NCI-H2171 treated with DMSO at 0.1 percent for 48 hours (cell line): ENCODE measurements at places on chromosomes 12 and 14.

GRCh38 chr14:72401101-72401625 lies 468.9 kb downstream of the RGS6 start:
- DNase-seq: no peak

DNA sequence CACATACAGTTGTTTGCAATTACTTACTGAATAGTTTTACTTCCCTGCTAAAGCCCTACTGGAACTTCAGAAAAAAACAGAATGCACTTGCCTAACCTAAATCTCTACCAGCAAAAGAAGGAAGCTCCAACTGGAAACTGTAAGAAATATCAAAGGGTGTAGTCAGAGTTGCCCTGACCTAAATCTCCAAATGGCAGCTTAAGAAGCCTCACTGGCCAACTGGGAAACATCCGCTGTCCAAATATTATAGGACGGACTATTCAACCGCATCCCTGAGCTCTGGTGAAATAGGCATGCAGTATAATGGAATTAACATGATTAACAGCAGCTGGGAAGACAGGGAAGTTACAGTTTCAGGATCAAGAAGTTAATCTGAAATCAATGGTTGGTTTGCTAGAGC lies 24.3 kb downstream of the ANAPC7 start:
- DNase-seq: no peak

- DNase-seq: no peak
These were observed 116.9 kb downstream of the DUSP6 start for GRCh38 chr12:89235189-89235993.

DNA sequence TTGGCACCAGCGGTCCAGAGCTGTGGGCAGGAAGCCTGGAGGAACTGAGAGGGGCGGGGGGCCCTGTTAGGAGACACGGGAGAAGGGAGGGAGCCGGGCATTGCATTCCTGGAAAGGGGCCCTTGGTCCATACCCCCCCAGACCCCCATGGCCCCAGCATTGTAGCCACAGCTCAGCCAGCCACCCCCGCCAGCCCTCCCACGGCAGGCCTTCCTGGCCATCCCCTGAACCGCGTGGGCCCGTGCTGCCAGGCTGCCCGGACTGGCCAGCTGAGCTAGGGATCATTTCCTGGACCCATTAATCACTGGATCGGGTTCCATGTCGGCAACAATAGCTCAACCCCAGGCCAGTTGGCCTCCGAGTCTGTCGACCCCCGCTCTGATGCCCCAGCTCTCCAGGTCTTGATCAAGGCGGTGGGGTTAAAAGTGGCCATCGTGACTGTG lies 39.8 kb upstream of the DIO3 start:
- no peak for DNase-seq

DNA sequence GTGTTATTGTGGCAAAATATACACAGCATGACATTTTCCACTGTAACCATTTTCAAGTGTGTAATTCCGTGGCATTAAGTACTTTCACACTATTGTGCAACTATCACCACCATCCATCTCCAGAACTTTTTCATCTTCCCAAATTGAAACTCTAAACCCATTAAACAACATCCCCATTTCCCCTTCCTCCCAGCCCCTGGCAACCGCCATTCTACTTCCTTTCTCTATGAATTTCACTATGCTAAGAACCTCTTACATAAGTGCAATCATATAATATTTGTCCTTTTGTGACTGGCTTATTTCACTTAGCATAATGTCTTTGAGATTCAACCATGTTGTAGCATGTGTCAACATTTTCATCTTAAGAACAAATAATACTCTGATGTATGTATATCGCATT lies 67.8 kb upstream of the PYGL start:
- no peak for DNase-seq

DNA sequence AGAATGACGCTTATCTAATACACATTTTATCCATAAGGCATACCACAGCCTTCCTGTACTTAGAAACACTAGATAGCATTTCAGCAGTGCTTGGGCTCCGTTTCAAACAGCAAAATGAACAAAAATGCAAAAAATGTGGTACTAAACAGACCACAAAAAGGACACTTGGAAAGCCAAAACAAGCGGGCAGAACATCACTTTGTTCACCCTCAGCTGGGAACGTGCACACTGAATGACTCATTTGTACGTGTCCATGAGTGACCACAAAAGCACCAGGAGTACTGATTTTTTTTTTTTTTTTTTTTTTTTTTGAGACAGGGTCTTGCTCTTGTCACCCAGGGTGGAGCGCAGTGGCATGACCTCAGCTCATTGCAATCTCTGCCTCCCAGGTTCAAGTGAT lies 8.9 kb upstream of the FOXN3 start:
- DNase-seq: no peak

DNA sequence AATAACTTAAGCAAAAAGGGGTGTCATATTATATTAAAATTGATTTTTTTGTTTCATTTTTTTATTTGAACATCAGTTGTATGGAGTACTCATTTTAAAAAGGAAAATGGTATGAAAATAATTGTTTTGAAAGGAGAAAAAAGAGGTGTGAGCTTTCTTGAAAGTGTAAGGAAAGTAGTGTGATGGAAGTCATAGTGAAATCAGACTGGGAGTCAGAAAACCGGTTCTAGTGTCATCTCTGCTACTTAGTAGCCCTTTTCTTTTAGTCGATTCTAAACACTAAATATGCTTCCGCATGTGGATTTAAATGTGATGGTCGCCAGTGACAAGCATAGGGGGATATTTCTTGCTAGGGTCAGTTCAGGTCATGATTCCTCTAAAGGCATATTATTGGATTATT lies 1.8 kb upstream of the DYRK2 start:
- DNase-seq: no peak

GRCh38 chr12:131063413-131063812 lies 109.7 kb downstream of the ADGRD1 start:
- DNase-seq: no peak

DNA sequence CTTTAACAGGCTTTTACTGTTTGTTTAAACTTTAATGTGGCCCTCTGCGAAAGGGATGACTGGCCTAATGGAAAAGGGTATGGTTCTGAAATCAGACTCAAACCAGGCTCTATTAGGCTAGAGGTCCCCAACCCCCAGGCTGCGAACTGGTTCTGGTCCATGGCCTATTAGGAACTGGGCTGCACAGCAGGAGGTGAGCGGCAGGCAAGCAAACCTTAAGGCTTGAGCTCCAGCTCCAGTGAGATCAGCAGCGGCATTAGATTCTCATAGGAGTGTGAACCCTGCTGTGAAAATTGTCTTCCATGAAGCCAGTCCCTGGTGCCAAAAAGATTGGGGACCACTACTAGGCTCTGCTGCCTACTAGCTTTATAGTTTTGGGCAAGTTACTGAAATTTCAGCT lies 11.1 kb downstream of the GALNT4 start:
- no peak for DNase-seq

GRCh38 chr12:38775457-38775856 lies 129.9 kb downstream of the CPNE8 start:
- no peak for DNase-seq

DNA sequence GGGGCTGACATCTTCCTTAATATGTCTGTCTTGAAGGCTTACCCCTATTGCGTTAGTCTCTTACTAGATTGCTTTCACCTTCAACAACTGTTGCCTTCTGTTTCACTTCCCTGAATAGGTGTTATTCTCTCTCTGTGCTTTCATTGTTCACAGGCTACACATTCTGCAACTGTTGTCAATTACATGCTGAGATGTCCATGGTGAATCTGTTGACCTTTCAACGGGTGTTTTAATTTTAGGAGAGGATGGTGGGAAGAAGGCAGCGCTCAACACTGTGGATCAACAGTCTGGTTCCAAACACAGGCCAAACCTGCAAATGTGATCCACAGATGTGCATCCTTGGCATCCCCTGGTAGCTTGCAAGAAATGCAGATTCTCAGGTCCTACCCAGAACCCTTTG lies 101.9 kb downstream of the DACT1 start:
- DNase-seq: no peak

DNA sequence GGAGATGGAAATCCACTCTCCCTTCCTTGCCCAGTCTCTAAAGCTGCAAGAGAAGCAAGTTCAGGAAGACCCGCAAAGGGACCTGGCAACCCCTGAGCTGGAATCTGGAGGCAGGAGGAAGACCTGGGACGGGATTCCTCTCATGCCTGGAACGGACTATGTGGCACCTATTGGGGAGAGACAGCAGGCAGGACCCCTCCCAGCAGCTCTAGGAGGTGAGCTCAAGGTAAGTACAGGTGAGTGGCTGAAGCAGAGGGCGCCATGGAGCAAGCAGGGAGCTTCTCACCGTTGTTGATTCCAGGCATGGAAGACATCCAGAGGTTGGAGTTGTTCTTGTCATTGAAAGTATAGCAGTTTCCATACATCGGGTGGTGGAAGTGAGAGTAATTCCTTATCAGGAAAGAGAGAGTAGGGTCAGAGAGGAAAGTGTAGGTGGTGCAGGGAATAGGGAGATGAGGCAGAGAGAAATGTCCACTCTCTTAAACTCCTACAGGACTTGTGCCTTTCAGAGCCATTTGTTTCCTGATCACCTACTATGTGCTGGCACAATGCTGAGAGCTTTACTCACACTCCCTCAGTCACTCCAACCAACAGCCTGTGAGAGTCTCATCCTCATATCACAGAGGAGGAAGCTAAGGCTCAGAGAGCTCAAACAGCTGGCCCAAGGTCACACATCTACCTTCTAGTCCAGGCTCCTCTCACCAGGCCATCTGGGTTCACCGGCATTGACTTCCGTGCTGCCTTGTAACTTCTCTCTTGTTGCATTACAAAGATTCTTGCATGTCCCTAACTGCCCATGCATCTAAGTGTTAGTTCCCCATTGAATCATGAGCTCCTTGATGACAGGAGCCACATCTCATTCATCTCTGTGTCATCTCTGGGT lies 13.9 kb upstream of the TNFRSF1A start:
- no peak for DNase-seq
